ENCODE measurements at places on chromosomes 3 and 15.

- no peak for ATAC-seq
Observed at GRCh38 chr3:46012246-46012645, 15.0 kb downstream of the XCR1 start.

DNA sequence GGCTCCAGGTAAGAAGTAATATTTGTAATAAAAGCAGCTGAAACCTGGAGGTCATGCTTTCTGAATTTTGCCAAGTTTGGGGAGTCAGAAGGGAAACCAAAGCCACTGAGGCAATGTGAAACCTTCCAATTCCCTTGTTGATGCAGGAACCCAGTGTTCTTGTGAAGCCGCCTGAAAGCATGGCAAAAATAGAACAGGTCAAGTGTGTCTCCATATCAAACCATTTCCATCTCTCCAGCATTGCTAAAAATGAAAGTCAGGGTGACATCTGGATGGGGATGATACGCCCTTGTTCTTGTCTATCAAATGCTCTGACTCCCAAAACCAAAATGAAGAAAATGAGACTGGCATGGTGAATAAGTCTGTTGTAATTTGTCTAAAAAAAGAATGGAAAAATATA is 362.5 kb downstream of the VPS13C start:
- ATAC-seq: no peak

GRCh38 chr3:197205265-197205664 is 93.1 kb downstream of the DLG1 start:
- no peak for ATAC-seq

DNA sequence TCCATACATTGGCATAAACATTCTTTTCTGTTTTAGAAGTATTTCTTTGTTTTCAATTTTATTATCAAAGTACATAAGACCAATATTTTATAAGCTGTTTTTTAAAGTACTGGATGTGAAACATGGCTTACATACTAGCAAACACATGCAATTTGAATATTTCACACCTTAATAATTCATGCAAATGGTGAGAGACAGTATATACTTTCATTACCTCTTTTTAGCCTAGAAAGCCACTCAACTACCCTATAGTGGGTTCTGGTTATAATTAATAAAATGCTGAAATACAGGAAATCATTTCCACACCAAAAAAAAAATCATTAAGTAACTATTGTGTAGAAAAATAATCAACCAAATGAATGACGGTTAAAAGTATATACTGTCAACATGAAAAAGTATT is 38.5 kb upstream of the MELTF start:
- ATAC-seq: no peak

- ATAC-seq: peak; percentile 56
Observed at GRCh38 chr15:69074843-69075224, 60.3 kb downstream of the NOX5 start.

DNA sequence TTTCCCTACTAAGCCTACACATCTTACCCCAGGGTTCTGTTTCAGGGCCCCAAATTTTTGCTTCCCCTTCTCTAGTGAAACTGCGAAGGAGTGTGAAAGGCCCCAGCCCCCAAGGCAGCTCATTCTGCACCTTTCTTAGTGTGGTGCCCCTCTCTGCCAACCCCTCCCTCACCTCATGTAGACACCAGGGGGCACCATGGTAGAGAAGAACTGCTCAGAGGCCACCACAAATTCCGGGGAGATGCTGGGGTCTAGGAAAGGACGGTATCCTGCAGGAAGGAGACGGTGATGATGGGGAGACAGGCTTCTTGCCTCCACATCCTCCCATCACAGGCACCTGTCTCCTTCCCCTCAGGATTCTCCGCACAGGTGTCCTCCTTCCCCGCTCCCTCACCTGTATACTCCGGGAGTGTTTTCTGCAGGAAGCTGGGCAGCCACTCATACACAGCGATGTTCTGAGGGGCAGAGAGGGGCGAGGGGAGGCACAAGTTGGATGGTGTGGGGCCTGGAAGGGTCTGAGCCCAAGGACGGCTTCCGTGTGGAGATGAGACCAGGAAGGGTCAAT is 3.6 kb downstream of the DUOX2 start:
- ATAC-seq: no peak

- ATAC-seq: no peak
Observed at GRCh38 chr3:160140756-160141155, 84.5 kb upstream of the C3orf80 start.

- ATAC-seq: no peak
Observed at GRCh38 chr15:39618063-39618823, 37.4 kb downstream of the THBS1 start.

- ATAC-seq: no peak
Observed at GRCh38 chr15:43762824-43763223, 13.9 kb downstream of the ELL3 start.

GRCh38 chr15:86295511-86295910 is 215.8 kb downstream of the AGBL1 start:
- no peak for ATAC-seq

- no peak for ATAC-seq
Observed at GRCh38 chr3:44795197-44795596, 33.6 kb downstream of the KIF15 start.

DNA sequence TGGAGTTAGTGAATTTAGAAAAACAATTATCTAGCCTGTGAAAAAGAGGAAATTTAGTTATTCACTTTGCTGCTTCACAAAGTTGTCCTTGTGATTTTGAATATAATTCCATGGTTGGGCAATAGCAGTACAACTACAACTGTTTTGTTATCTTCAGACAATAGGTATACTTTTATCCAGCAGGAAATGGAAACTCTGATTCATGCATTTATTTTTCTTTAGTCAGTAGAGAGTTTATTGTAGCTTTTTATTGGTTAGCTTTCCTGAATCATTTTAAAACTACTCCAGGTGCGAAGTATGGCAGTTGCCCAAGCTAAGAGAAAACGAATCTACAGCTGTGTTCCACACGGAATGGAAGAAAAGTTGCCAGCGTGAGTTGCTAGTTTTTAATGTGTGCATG is 80.3 kb downstream of the TM4SF4 start:
- ATAC-seq: peak; percentile 92

DNA sequence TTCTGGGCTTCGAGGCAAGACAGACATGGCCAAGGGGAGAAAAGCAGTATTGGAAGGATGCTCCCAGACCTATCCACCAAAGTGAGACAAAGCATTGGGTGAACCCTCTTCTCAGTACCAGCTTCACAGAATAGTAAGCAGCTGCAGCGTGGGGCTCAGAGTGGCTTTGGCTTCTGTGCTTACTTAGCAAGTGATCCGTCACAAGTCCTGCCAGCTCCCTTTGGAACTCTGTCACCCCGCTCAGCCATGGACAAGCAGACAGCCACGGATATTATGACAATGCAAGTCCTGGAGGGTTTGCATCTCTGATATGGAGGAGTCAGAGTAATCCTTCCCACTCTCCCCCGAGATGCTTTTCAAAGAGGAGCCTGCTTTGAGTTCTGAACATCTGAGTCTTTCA is 90.8 kb downstream of the SLCO3A1 start:
- ATAC-seq: no peak

GRCh38 chr15:98614681-98615080 is 33.7 kb upstream of the IGF1R start:
- ATAC-seq: no peak

- ATAC-seq: peak; percentile 24
Observed at GRCh38 chr3:181723625-181724191, 12.0 kb downstream of the SOX2 start.

GRCh38 chr3:183526838-183527427 is 28.6 kb downstream of the KLHL6 start:
- no peak for ATAC-seq

DNA sequence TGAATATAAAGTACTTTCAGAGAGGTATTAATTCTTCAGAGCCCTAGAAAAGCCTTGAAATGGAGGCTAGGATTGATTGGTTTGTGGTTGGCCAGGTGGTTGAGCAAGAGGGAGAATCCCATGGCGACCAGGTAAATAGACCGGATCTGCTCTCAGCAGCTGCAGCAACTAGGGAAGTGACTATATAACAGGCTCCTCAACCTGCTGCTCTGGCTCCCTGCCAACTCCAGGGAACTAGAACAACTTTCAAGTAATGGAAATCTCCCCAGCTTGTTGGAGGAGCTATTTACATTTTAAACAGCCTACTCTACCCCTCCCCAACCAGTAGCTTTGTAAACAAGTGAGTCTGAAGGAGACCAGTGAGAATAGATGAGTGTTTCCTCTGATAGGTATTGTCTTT is 121.8 kb upstream of the CADM2 start:
- ATAC-seq: no peak

DNA sequence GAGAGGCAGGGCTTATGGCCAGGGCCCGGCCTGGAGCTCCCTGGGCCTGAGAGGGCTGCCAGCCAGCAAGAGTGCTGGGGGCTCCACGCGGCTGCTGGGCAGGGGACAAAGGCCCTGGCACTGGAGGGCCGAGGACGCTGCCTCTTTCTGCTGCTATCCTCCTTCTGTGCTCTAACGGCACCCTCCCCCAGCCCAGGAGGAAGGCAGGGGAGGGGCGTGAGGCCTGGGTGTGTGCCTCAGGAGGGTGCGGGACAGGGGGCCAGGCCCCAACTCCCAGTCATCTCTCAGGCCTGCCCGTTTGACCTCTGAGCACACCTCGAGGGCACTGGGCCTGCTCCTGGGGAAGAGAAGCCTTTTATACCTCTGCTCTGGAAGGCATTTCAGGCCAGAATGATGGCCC is 115.5 kb downstream of the ADCY5 start:
- no peak for ATAC-seq

DNA sequence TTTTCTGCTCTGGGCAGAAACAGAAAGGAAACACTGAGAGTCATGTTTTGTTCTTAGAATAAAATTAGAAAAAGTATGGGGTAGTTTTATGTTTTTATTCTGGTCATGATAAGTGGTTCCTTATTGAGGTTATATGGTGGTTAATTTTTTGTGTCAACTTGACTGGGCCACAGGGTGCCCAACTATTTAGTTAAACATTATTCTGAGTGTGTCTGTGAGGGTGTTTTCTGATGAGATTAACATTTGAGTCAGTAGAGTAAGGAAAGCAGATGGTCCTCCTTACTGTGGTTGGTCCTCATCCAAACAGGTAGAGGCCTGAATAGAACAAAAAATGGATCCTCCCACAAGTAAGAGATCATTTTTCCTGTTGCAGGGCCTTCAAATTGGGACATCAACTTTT is 98.9 kb downstream of the C3orf38 start:
- no peak for ATAC-seq

- ATAC-seq: no peak
Observed at GRCh38 chr3:175392653-175393052, 533.5 kb downstream of the NAALADL2 start.

- ATAC-seq: no peak
Observed at GRCh38 chr3:31008994-31009393, 114.5 kb upstream of the GADL1 start.

DNA sequence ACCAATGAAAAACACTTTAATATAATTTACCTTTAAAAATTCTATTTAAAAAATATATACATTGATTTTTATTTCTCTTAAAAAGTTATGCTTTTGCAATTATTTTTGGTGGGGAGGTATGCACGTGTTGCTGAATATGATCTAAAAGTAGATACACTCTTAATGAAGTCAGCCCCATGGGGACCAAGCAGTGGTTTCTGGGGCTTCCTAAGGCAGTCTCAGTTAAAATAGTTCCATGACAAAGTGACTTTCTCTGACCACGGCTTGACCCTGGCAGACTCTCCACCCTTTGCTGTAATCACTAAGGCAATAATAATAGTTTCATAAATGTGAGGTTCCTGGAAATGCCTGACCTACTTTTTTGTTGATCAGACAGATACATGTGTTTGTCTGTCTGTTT is 50.4 kb downstream of the CCR4 start:
- ATAC-seq: no peak

GRCh38 chr3:14548321-14548729 is 8.2 kb upstream of the GRIP2 start:
- ATAC-seq: peak; percentile 75

GRCh38 chr3:47646362-47646761 is 67.7 kb upstream of the CSPG5 start:
- no peak for ATAC-seq

DNA sequence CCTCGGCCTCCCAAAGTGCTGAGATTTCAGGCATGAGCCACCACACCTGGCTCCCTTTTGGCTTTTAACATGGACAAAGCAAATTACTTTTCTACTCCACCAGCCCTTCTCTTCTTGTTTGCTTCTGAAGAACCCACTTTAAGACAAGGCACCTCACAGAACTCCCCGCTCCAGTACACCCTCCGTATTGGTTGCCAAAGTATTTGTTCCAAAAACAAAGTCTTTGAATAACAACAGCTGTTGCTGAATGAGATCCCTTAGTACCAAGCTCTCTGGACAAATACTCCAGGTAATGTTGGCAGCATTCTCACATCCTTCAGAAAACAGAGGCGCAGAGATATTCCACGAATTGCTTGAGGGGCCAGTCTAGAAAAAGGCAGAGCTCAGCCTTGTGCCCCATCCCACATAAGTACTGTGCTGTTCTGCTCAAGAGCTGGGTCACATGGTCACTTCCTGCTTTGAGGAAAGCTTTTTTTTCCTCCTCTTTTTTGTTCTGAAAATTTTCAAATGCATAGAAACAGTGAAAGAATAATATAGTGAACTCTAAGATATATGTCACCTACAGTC is 7.3 kb upstream of the CHCHD6 start:
- no peak for ATAC-seq

DNA sequence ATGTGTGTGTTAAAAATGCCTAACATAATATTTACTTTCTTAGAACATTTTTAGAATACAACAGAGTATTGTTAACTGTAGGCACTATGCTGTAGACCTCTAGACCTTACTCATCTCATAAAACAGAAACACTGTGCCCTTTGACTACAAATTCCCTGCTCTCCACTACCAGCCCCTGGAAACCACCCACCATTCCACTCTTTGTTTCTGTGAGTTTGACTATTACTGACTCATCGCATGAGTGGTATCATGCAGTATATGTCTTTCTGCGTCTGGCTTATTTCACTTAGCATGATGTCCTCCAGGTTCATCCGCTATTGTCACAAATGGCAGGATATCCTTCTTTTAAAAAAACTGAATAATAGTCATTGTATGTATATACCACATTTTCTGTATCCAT is 216.7 kb upstream of the CFAP20DC start:
- ATAC-seq: no peak

GRCh38 chr15:100096248-100096600 is 245.6 kb downstream of the ADAMTS17 start:
- no peak for ATAC-seq

- peak; percentile 51 for ATAC-seq
Observed at GRCh38 chr3:66133050-66133757, 87.6 kb upstream of the SLC25A26 start.

DNA sequence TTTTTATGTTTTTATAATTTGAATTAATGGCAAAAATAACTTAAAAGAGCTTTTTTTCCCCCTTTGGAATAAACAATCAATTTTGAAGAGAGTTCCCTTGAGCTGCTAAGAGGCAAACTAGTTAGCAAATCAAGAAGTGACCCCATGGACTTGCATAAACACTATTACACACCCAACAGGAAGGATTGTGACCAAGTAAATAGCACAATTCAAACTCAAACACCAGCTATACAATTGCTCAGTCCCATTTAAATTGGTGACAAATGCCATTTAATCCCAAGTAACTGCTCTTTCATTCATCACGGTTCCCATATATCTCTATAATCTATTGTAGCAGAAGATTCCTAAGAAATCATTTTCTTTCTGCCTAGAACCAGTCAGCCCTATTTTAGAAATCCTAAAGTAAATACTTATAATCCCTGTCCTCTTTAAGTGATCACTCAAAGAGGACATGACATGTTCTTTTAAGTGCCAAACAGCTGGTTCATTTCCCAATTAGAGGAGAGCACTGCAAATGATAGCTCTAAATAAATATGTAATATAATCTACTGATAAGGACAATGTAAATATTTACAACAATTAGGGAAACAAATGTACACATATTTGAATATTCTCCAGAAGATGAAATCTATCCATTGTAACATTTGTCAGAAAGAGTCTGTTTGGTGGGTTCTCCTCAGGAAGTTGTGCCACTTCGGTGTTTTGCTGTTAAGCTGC is 137.8 kb upstream of the ADAMTS9 start:
- no peak for ATAC-seq

Measured in esophagus mucosa (tissue), 1 donor.